Activated CD8-positive, alpha-beta memory T cell treated with anti-CD3 and anti-CD28 coated beads for 4 hours (primary cell): ENCODE measurements at places on chromosomes 4 and X.
A peak's percentile ranks its signal among the peaks of the same experiment; 100 is the strongest.

DNA sequence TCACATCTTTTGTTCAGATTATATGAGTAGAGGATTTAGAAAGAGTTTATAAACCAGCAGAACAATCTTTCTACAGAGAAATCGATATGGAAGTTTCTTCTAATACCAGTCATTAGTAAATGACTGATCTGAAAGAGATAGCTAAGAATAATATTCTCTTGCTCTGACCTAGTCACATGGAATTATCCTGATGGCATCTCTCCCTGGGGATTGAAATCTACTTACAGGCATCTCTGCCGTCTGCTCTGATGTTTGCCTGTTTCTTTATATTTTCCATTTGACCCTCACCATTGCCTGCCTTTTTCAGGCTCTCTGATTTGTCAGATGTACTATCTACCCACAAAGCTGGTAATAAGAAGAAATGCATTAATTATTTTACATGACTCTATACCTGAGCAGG lies 1157.3 kb downstream of the PCDH7 start:
- DNase-seq, result no peak

DNA sequence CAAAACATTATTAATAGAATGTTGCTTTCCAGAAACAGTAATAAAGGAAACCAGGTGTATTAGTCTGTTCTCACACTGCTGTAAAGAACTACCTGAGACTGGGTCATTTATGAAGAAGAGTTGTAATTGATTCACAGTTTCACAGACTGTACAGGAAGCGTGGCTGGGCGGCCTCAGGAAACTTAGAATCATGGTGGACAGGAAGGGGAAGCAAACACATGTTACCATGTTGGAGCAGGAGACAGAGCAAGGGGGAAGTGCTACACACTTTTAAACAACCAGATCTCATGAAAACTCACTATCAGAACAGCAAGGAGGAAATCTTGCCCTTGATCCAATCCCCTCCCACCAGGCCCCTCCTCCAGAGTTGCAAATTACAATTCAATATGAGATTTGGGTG lies 815.8 kb downstream of the TRIML1 start:
- DNase-seq, result no peak

GRCh38 chr4:139438141-139438540 lies 15.8 kb upstream of the RAB33B start:
- DNase-seq, result no peak

- no peak for DNase-seq
Measured at GRCh38 chrX:6962006-6962355, 185.5 kb upstream of the STS start.

DNA sequence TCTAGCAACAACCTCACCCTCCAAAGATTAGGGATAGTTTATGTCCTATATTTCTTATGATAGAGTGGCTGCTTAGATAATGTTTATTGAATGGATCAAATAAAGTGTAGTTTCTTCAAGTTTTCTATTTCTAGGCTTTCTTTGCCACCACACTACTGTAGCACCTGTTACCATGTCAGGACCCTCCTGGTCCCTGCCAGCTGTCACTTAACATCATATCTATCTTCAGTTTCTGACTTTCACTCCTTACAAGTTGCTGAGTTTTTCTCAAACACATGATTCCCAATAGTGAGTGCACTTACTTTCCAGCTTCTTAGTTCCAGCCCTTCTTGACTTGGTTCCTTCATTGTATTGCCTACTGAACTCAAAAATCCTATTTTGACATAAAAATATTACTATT lies 593.9 kb upstream of the PITX2 start:
- no peak for DNase-seq

- DNase-seq, result no peak
Measured at GRCh38 chrX:129007631-129008030, 515.7 kb downstream of the SMARCA1 start.

DNA sequence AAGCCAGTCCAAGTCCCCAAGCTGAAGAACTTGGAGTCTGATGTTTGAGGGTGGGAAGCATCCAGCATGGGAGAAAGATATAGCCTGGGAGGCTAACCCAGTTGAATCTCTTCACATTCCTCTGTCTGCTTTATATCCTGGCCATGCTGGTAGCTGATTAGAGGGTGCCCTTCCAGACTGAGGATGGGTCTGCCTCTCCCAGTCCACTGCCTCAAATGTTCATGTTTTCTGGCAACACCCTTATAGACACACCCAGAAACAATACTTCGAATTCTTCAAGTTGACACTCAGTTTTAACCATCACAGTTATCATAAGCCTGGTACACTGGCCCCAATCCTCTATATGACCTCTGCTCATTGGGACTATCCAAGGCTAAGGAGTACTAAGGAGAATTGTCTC lies 124.1 kb upstream of the WDR1 start:
- no peak for DNase-seq

DNA sequence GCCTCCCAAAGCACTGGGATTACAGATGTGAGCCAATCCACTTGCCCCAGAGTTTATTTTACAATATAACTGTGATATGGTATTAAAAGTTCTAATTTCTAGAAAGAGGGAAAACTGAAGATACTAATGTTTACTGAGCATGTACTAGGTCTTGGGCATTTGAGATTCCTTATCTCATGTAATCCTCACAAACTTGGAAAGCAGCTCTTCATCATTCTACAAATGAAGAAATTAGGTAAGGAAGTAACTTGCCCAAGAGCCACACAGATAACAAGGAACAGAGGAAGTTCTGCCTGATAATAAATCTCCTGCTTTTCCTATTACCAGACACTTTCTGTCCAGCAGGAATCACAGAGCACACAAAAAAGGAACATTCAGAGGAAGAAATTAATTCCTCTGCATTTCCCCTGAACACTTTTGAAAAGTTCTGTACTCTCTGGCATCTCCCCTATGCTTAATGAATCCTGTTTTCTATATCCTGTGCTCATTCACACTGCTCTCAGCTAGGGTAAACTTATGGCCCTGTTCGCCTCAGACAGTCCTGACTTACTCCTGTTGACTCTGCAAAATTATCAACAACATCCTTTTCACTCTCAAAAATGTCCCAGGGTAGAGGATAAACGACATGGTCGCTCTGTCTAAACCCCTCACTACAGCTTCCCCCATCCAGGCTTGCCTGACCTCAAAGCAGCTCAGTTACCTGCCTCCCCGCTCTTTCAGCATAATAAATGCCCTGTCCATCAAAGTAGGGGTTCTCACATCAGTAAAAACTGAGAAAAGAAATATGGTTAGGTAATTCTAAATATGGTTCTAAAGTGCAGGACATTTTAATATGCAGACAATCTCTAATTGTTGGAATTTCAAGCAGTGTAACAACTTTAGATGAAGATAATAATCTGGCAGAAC lies 13.6 kb downstream of the SH3RF1 start:
- no peak for DNase-seq

GRCh38 chrX:10112510-10112909 lies 44.3 kb upstream of the CLCN4 start:
- no peak for DNase-seq

DNA sequence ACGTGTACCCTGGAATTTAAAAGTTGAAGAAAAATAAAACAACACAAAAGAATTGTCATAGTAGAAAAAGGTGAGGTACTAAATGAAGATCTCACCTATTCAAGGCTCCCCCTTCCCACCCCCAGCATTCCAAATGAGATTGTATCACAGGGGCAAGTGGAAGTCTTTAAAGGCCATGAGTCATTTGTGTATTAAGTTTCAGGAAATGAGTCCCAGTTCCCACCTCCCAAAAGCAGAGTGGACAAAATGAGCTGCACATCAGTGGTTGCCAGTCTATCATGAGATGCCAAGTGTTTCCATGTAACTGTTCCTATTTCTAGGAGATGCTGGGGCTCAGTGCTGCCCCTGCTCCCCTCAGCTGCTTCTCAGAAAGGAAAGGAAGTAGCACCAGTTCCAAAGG lies 20.1 kb downstream of the ARHGEF9 start:
- no peak for DNase-seq

DNA sequence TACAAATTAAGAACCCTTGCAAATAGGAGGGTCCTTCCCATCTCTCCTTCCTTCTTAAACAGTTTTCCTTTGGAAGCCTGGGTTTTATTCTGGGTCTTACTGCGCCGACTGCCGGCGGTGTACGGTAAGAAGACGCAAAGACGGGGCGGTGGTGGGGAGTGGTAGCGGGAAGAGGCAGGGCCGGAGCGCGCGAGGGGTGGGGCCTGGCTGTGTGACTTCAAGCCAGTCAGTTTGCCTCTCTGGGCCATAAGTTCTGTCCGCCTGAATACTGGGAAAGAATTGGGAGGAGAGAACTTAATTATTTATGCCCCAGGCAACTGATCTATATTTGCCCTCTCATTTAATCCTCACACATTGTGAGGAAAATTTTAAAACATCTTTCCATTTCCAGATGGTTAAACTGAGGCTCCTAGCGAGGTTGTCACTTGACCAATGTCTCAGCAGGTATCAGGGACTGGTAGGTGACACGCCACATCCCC lies 726 bp upstream of the KANTR start:
- DNase-seq, result peak; percentile 29

- DNase-seq, result no peak
Measured at GRCh38 chr4:8732681-8733243, 138.9 kb downstream of the HMX1 start.

GRCh38 chr4:102780476-102781144 lies 19.8 kb upstream of the MANBA start:
- DNase-seq, result no peak

- DNase-seq, result no peak
Measured at GRCh38 chr4:82797405-82798111, 1.0 kb downstream of the SCD5 start.

GRCh38 chr4:1407657-1408333 lies 1.6 kb upstream of the NKX1-1 start:
- DNase-seq, result no peak

- DNase-seq, result no peak
Measured at GRCh38 chr4:92988301-92988700, 684.5 kb downstream of the GRID2 start.

DNA sequence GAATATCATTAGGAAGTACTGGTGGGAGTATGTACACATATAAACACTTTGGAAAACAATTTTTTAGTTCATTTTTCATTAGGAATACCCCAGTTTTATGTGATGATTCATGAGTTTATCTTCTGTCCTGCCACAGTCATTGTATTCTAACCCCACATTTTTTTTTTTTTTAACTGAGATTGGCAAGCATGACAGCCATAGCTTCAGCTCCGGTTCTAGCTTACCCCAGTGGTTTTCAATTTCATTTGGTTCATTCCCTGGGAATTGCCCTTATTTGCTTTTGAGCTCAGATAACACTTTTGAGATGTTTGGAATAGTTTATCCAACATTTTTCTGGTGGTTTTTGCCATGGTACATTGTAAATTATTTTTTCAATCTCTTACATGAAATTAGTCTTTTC lies 21.0 kb upstream of the FMR1 start:
- no peak for DNase-seq

DNA sequence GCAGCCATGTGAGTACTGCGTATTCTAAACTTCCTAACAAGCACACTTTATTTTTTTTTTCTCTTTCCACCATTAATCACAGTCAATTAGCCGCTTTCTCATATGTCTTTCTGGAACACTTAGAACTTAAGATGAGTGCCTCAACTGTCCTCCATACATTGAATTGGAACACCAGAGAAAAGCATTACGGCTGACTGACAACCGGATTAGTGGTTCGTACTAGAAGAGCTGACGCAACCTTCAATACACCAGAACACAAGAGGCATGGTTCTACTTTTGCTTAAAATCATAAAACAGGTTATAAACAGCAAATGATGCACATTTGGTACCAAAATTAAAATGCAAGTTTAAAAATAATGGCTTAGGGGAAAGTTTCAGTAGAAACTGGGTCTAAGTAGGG lies 3.3 kb downstream of the TMEM47 start:
- no peak for DNase-seq

DNA sequence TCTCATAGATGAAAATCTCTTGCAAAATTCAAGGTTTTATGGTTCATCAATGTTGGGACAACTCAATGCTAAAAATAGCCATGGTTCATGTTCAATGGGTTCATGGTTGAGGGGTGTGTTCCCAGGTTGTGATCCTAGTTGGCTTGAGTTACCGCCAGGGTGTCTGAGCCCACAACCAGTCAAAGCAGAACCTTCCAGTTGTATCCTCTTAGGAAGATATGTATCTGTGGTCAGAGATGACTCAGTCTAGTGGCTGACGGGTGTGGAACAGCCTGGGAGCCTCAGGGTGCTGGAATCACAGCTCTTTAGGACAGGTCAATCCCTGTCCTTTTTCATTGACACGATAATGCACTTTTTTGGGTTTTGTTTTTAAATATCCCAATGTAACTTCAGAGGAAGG lies 192.3 kb upstream of the NR3C2 start:
- DNase-seq, result no peak

- no peak for DNase-seq
Measured at GRCh38 chrX:24482823-24483415, 17.8 kb downstream of the PDK3 start.

GRCh38 chrX:136867096-136867491 lies 13.4 kb downstream of the RBMX start:
- DNase-seq, result no peak

DNA sequence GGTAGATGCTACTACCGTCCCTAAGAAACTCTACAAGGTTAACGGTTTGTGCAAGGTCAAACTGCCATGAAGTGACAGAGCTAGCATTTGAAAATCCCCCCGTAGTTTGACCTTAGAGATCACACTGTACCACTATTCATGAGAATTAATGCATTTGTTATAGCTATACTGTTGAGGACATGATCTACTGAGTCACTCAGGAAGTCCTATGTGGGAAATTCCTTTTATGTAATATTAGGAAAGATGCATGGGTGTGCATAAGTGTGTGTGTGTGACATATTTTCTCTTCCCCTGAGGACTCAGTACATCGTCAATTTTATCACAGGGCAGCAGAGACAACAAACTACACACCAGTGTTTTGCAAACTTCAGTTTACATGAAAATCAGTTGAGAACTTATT lies 141.1 kb downstream of the FBXW7 start:
- no peak for DNase-seq

GRCh38 chr4:143207555-143207954 lies 22.8 kb downstream of the USP38 start:
- DNase-seq, result no peak

DNA sequence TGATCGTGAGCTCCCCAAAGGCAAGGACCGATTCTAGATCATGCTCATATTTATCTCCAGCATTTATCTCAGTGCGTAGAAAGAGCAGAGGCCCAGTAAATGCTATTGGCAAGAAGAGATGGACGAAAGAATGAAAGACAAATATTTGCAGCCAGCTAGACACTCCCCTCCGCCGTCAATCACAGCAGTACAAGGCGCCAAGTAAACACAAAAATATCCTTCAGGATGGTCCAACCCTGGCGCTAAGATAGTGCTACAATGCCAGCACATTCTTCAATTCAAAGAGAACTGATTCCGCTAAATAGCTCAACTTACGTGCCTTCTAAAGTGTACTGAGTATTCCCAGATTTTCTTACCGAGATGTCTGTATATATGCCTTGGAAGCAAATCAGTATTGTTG lies 114.5 kb downstream of the DDX53 start:
- no peak for DNase-seq

DNA sequence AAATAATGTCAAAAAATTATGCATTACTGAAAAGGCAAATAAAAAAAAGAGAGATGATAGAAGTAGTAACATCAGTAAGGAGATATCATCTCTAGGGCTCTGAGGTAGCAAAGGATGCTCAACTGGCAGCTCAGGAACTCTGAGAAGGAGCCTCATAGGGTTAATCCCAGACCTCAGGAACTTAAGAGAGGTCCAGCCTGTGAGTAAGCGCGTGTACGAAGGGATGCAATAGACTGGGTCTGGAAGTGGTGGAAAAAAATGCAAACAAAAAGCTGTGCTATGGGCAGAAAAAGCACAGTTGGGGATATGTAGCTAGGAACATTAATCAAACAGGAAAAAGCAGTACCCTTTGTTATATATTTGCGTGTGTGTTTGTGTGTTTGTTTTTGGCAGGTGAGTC lies 282.0 kb downstream of the GALNTL6 start:
- DNase-seq, result no peak
